NT2/D1 (cell line): ENCODE measurements at places on chromosomes 1 and 21.

- DNase-seq, result no peak
Observed at GRCh38 chr1:45854724-45855123, 51.3 kb downstream of the MAST2 start.

DNA sequence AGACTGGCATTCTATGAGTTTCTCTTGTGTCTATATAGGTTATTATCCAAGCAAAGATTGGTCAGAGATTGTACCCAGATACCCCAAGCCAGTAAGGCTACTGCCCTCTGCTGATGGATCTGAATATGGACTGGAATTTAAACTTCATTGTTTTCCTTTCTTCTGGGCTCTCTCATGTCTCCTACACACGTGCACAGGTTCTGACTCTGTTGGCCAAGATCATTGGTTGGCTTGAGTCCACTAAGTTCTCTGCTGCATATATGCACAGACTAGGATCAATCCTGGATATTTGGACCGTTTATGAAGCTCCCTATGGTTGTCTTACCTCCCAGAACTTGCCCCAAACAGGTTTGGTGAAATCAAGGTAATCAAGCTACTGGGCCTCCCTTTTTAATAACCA lies 69.7 kb downstream of the CC2D1B start:
- no peak for DNase-seq

GRCh38 chr1:51299981-51300670 lies 30.2 kb downstream of the TTC39A start:
- no peak for DNase-seq

GRCh38 chr1:38892976-38893375 lies 11.6 kb upstream of the GJA9 start:
- DNase-seq, result no peak

DNA sequence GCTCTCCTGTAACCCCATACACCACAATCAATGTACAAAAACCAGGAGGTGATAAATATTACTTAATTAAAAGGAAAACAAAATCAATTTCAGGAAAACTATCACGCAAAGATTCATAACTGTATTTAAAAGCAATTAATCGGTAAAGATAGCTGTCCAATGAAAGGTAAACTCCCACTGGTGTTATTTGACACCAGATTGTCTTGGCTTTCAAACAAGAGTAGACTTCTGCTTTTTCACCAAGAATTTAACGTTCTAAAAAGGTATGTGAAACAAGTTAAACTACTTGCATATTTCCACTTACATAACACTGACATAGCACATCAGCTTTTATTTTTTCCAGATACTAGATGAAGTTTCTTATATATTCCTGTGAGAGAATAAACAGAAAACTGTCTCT lies 3.5 kb downstream of the PLPP3 start:
- no peak for DNase-seq

DNA sequence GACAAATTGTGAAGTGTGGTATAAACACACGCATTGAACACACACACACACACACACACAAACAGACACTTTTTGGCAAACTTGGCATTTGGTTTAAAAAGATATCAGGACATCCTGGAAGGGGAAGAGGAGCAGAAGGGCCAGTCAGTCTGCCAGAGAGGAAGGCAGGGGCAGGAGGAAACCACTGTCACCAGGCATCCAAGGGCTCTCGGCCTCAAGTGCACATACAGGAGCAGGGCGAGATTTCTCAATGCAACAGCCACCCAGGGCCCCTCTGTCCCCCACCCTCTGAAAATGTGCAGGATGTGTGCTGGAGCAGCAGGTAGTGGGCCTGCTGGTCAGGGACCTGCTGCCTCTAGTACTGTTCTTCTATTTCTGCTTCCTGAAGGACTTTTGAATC lies 71.2 kb downstream of the ABCA4 start:
- DNase-seq, result no peak

- DNase-seq, result no peak
Observed at GRCh38 chr1:234778221-234779159, 168.5 kb upstream of the IRF2BP2 start.

GRCh38 chr1:47405697-47406096 lies 10.4 kb upstream of the FOXE3 start:
- no peak for DNase-seq

DNA sequence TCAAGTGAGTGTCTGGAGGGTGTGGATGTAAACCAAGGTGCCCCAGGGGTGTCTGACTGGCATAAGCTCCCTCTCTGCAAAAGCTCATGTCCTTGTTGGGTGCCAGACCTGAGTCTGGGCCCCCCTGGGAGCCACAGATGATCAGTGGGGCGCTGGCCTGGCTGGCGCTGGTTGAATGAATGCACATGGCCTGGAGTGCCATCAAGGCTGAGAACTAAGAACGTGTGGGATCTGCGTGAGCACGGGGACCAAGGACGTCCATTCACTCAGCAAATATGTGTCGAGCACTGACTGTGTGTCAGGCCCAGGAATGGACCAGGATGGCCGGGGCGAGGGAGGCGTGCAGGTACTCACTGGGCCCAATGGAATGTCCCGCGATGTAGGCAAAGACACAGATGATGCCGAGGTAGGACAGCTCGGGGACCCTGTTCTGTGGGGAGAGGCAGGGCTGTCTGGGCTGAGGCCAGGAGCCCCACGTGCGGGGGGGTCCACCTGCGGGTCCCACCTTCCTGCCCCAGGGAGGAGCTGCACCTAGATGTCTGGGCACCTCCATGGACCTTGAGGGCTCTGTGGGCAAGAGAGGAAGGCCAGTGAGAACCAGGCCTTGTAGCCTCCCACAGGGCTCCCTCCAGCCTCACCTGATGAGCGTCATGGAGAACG lies 19.1 kb downstream of the SLC2A7 start:
- DNase-seq, result no peak

GRCh38 chr1:208161005-208161404 lies 83.2 kb downstream of the PLXNA2 start:
- DNase-seq, result peak; percentile 92

GRCh38 chr1:205317311-205317917 lies 4.1 kb downstream of the NUAK2 start:
- no peak for DNase-seq

GRCh38 chr1:43584204-43584603 lies 53.5 kb downstream of the PTPRF start:
- no peak for DNase-seq

GRCh38 chr1:223802032-223802431 lies 43.7 kb downstream of the TP53BP2 start:
- DNase-seq, result no peak

DNA sequence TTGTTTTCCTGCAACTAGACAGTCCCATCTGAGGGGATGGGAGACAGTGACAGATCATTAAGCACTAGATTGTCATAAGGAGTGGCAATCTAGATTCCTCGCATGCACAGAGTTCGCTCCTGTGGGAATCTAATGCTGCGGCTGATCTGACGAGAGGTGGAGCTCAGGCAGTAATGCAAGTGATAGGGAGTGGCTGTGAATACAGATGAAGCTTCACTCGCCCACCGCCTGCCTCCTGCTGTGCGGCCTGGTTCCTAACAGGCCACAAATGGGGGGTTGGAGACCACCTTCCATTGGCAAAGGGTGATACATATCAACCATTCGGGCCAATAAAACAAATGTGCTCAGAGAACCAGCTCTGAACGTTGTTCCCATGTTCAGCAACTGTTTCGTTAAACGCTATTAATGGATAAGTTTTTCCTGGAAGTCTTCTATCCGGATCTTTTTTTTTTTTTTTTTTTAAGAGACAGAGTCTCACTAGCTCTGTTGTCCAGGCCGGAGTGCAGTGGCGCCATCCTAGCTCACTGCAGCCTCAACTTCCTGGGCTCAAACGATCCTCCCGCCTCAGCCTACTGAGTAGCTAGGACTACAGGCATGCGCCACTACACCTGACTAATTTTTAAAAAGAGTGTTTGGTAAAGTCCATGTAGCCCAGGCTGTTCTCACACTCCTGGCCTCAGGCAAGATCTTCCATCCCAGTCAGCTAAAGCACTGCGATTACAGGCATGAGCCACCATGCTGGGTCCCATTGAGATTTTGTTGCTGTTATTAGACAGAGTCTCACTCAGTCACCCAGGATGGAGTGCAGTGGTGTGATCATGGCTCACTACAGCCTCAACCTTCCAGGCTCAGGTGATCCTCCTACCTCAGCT lies 8.7 kb upstream of the RSRP1 start:
- no peak for DNase-seq

GRCh38 chr1:89512996-89513720 lies 11.5 kb upstream of the LRRC8B start:
- DNase-seq, result no peak

- peak; percentile 13 for DNase-seq
Observed at GRCh38 chr1:6343506-6344405, 49.8 kb downstream of the ACOT7 start.

- no peak for DNase-seq
Observed at GRCh38 chr1:1318131-1318652, 6.3 kb downstream of the INTS11 start.

DNA sequence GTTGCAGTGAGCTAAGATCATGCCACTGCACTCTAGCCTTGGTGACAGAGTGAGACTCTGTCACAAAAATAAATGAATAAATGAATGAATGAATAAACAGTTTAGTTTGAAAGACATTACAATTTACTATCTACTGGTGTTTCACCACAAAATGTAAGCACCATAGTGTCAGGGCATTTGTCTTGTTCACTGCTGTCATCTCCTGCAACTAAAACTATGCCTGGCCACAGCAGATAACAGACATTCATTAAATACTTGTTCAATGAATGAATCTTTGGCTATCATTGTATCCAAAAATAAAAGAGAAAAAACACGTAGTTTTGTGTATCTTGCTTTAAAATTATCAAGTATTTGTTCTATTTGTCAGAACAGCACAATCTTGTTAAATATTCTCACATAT lies 32.5 kb downstream of the SASS6 start:
- no peak for DNase-seq

DNA sequence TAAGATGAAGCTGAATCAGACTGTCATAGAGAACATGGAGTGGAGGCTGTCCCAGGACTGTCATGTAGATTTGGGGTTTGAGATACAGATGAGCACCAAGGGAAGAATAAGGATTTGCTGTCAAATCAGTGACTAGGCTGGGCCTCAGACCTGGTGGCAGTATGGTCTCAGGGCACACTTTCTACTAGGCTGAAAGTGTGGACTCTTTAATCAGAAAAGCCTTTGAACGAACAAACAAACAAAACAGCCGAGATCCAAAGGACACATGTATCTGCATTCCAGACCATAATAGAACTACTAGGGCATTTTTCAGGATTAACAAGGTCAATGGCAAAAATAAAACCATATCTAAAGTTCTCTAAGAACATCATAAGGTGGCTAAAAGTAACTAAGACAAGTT lies 2.9 kb downstream of the OR10J1 start:
- no peak for DNase-seq

- DNase-seq, result no peak
Observed at GRCh38 chr1:167430849-167431242, 87.5 kb downstream of the CD247 start.

DNA sequence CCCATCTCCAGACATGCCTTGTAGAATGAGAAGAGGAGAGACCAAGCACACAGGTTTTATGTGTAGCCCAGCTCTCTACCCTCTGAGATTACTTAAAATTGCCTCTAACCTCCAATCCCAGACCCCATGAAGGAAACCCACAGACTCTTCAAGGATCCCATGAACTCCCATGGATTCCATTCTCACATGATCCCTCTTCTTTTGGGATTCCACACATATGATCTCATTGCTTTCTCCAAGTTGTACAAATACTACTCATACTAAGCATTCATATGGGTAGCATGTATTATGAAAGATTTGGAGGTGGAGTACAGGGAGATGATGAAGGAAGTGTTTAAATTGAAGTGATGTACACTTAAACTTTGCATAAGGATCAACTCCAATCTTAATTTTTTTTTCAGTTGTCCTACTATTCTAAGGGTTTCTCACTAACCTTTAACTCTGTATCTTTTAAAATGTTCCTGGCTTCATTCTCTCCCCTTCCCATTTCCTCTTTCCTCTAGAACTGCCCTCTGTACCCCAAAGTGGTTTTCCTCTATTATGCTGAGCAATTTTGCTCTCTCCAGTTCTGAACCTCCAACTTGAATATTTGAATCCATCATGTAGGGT lies 41.6 kb downstream of the MFSD2A start:
- no peak for DNase-seq

- DNase-seq, result no peak
Observed at GRCh38 chr1:7654725-7655124, 116.4 kb upstream of the VAMP3 start.

DNA sequence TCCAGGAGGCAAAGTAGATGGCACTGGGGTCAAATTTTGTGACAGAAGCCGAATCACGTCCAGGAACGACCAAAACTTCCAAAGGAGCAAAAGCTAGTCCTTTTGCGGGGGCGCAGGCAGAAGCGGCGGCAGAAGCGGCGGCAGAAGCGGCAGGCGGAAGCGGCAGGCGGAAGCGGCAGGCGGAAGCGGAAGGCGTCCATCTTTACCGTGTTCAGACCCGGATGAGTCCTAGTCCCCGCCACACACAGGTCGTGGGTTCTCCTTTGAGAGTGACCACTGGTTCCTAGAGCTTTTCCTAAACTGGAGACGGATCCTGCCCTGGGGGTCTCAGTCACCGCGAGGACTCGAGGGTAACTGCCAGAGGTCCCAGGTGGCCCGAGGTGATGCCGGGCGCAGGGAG lies 53.6 kb downstream of the POFUT2 start:
- DNase-seq, result no peak

- DNase-seq, result no peak
Observed at GRCh38 chr1:233138788-233139585, 156.5 kb downstream of the PCNX2 start.

- DNase-seq, result no peak
Observed at GRCh38 chr1:209552406-209553264, 30.9 kb upstream of the CAMK1G start.

GRCh38 chr1:33060579-33061083 lies 20.3 kb upstream of the AZIN2 start:
- no peak for DNase-seq

DNA sequence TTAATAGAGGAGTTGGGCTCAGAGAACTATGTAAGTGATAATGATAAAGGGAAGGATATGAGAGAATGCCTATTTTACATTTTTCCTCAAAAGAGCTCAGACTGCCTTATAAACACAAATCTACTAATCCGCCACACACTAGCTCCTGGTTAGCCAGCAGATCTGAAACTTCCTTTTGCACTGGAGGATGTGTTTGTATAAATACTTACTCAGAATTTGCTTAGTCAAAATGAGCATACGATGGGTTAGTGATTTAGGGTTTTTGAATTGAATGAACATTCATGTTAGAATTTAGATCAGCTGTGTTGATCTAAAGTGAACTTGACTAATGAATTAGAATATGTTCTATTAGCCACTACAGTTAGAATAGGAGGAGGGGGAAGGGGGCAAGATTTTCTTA lies 9.1 kb upstream of the IER5 start:
- DNase-seq, result no peak
